AG09319 (cell line): ENCODE measurements at places on chromosomes 12 and 14.

- no peak for DNase-seq
Observed at GRCh38 chr12:49014547-49014946, 4.0 kb downstream of the PRKAG1 start.

DNA sequence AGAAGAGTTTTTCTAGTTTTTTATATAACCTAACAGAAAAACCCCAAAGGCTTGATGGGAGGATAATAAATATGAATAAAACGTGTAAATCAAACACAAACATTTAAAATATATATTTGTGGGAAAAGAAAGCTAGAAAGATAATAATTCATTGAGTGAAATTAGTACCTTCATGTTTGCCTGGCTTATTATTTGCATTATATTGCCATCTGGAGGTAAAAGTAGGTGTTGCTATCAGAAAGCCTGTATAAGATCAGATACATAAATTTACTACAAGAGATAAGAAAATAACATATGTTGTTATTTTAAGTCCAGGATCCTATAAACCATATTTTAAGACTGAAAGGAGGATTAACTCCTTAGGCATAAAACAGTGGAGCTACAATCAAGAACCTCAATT lies 77.7 kb downstream of the NTS start:
- DNase-seq: no peak

DNA sequence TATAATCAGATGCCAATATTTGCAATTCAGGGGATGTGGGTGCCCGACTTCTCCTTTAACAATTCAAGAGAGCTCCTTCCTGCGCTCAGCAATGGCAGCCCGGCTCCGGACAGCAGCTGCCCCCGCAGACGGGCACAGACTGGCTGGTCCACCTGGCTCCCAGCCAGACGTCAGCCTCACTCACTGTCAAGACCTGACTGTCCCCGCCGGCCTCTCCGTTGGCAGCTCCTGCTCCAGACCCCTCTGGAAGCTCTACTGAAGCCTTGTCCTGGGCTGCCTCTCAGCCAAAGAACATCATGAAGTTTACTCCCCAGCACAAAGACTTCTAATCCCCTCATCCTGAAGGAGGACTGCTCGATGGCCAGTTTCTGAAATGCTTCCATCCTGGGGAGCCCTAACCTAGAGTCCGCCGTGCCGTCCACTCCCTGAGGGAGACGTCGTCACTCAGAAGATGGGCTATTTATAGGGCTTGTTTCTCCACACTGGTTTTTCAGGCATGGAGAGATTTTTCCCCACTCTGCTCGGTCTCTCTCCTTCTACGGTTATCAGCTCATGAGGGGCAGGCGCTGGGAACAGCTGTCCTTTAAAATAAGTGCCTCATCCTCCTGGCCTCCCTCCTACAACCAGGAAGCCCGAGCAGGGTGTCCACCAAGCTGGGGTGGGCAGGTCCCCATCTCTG lies 126.2 kb downstream of the RFLNA start:
- no peak for DNase-seq

GRCh38 chr14:50559990-50560930 lies at the start of gene ATL1:
Gene ATL1, plus strand, starts transcription at chr14:50560145. Its CDS starts 121 bp downstream, at chr14:50560266.
- peak; percentile 14 for DNase-seq

DNA sequence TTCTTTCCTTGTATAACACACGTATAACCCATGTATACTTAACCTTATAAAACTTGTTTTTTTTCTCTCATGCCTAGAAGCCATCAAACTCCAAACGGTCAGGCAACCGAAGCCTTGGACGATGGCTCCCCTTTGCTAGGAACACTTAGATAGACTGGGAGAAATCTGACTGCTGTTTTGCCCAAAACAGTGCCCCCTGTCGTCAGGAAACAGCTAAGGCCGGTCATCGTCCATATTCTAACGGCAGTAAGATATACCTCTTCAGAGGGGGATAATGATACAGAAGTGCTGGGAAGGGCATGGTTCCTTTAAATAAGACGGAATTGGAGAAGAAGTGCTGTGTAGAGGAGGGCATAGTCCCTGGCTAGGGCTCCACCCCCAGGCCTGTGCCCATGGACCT lies 130.5 kb downstream of the SLC41A2 start:
- DNase-seq: no peak

DNA sequence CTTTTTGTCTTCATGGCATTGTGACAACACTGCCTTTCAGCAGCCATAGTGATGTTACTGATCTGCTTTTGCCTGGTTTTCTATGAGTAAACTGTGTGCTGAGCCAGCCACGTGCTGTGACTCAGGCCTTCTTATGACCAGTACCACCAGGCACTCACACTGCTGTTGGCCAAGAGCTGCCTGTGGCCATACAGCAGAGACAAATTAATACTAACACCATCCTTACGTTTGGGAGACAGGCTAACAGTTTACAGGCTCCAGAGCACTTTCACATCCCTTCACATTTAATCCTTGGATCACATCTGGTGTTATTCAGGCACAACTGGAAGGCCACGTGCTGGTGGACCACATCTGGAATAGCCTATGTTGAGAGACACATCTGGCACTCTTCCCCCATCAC lies 377.9 kb downstream of the CCDC91 start:
- peak; percentile 87 for DNase-seq

GRCh38 chr14:101527987-101528386 lies 33.3 kb upstream of the DIO3 start:
- no peak for DNase-seq

GRCh38 chr14:41302776-41303175 lies 303.9 kb upstream of the LRFN5 start:
- DNase-seq: no peak

GRCh38 chr14:76901171-76902055 lies 75.2 kb downstream of the LRRC74A start:
- no peak for DNase-seq

- no peak for DNase-seq
Observed at GRCh38 chr12:122467983-122468382, 32.7 kb downstream of the ZCCHC8 start.

DNA sequence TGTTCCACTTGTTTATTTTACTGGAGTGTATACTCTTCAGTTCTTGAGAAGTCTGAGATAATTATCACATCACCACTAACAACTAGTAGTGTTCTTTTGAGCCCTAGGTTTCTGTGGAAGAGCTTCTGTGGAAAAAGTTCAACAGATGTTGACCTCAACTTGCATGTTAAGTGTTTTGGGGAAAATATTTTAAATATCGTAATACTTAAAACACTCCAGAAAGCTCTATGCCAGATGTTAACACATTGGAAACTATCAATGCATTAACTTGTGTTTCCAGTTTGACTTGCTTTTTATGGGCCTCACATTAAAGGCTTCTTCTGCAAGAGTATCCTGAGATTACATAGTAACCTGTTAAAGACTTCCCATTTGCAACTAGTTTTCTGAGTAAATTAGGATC lies 173.1 kb downstream of the DUSP6 start:
- DNase-seq: no peak

DNA sequence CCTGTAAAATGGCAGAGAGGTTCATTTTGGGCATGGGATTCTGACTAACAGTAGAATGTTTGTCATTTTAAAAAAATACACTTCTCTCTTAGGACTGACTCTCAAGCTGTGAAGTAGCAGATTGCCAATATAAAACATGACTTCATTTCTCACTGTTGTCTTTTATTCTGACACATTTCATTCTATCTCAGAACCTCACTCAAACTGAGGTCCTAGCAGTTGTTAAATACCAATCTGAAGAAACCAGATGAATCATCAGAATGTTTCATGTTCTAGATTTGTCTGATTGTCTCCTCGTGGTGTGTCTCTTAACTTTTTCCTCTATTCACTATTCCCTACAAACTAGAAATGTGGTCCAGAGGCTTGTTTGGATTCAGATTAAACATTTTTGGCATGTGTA lies 276.5 kb upstream of the NPAS3 start:
- no peak for DNase-seq

- no peak for DNase-seq
Observed at GRCh38 chr12:4036671-4037271, 163.6 kb upstream of the PARP11 start.

GRCh38 chr14:95536671-95537070 lies 1.8 kb downstream of the GLRX5 start:
- DNase-seq: no peak

DNA sequence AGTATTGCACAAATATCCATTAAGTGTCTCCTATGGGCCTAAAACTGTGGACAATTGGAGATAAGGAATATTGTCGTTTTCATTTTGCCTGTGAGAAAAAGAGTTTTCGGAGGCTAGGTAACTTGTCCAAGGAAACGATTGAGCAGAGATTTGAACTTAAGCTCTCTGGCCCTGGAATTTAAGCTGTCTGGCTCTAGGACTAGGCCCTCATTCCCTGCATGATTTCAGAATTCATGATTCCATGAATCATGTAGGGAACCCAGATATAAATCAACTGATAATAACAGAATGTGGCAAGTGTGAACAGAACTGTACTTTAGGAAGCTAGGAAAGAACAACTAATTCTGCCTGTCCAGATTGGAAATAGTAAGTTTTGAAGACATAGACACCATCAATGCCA lies 940.9 kb downstream of the DIO2 start:
- no peak for DNase-seq

DNA sequence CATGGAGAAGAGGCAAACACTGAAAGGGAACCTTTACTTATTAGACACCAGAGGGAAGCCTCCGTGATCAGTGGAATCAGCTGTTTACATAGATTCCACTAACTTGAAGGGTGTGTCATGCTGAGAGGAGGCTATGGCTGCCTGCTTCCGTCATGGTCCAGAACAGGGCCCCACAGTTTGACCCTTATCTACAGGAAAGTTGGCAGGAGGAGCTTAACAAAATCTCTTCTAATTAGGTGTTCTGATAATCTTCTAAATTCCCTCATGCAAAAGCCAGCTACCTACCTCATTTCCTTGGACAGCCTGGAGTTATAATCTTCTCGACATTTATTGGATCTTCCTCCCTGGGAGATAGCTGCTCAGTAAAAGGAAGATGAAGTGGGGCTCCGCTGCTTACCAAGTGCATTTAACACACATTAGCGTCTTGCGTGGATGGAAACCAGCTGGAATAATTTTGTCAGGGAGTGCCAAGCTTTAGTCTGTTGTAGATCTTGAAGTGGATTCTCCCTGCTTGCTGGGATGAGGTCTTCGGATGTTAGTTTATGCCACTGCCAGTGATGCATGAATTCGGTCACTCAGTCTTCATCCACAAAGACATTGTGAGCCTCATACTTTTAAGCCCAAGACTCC lies 171.0 kb downstream of the PAH start:
- DNase-seq: no peak

DNA sequence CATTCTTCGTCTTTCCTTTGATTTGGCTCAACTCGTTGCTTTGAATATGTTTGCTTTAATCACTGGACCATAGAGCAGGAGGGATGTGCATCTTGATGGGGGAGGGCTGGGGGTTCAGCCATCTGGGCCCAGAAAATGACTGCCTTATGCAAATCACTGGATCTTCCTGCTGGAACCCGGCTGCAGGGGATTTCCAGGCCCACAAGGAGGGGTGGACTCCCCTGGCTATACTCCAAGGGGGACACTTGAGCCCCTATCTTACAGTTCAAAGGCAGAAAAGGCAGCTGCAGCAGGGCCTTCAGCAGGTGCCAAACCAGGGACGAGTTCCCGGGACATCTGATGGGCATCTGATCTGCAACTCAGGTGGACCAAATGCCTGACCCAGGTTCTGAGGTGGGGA lies 122.5 kb downstream of the DICER1 start:
- no peak for DNase-seq

- no peak for DNase-seq
Observed at GRCh38 chr12:131046813-131047788, 93.4 kb downstream of the ADGRD1 start.

- DNase-seq: no peak
Observed at GRCh38 chr14:84453307-84453950, 1076.5 kb upstream of the FLRT2 start.

DNA sequence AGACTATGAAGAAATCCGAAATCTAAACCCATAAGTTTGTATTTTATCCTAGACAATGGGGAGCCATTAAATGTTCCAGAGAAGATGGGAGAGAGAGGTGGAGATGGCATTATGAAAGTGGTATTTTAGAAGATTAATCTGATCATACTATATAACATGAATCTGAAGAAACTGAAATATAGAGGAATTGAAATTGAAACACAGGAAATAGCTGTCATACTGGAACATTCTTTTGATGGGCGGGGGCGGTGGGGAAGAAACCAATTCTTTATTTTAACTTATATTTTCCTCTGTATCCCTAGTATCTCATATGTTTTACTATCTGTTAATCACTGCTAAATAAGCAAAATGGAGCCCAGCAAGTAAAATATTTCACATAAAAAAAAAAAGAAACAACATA lies 27.0 kb upstream of the FOXN3 start:
- no peak for DNase-seq

DNA sequence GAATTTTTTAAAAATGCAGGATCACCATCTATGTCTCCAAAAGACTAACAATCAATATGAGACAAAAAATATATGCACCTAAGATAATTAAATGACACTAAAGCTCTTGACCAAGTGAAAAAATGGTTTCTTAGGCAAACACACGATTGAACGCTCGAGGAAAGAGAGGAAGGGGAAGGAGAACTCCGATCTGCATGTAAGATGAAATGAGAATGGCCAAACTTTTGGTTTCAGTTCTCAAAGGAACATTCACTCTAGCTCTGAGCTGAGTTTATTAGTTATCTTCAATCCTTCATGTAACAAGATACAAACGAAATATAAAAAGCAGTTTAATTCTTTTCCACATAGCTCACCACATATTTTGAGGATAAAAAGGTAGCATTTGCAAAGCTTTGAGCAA lies 2.8 kb downstream of the DYRK4 start:
- no peak for DNase-seq

- DNase-seq: no peak
Observed at GRCh38 chr12:64070454-64070853, 151.6 kb downstream of the KICS2 start.

DNA sequence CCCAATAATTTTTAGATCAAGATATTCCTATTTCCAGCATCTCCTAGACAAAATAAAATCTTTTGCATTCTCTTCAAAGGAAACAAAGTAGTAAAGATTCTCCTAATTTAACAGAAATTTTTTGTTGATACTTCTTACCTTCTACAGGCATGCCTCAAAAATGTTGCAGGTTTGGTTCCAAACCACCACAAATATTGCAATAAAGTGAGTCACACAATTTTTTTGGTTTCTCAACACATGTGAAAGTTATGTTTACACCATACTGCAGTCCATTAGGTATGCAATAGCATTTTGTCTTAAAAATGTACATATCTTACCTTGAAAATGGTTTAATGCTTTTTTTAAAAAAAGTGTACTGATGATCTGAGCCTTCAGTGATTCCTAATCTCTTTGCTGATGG lies 65.6 kb upstream of the USP15 start:
- no peak for DNase-seq

- DNase-seq: no peak
Observed at GRCh38 chr14:44170556-44170955, 336.5 kb downstream of the FSCB start.

DNA sequence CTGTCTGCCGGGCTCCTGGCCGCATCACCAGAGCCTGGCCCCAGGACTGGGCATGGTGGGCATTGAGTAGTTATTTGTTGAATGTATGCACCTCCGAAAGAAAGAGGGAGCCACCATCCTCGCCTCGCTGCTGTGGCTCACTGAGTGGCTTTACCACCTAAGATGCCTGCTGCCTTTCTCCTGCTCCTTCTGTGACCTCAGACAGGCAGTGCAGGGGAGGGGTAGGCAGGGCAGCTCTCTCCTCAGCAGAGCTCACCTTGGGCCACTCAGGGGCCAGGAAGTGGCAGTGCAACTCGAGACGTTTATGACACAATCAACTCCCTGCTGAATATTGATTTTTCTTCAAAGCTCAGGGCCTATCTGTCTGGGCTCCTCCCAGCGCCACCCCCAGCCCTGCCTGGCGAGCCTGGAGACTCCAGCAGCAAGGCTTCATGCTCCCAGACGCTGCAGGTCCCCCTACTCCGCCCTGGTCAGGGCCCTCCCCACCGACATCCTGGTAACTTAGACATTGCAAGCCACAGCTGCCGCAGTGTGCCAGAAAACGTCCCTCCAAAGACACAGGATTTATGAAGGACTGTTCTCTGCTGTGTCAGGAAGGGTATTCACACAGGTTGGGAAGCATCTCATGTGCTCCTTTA lies 84.3 kb upstream of the DIO3 start:
- no peak for DNase-seq
